Tibial nerve (tissue), 4 donors: ENCODE measurements at places on chromosomes 12 and 14. TPM values are rescaled to one million over a fixed set of nuclear protein-coding genes. Genes with fewer than 3 reads are reported as not detected.

Gene DIO2
- total RNA-seq = 2.6 TPM

Gene POMT2
- total RNA-seq = 31.0 TPM

Gene TMEM233
- total RNA-seq = 0.22 TPM

Gene MMP19
- total RNA-seq = 3.1 TPM

Gene KHNYN
- total RNA-seq = 85.2 TPM

Gene NOS1
- 32.4 TPM for total RNA-seq

Gene SLC38A4
- total RNA-seq = not detected

Gene PZP
- total RNA-seq = not detected

Gene SIX4
- total RNA-seq = 5.4 TPM

Gene ADGRD1
- total RNA-seq = 139 TPM

Gene VRTN
- total RNA-seq = not detected

Gene KRT79
- 3.9 TPM for total RNA-seq

Gene ST8SIA1
- total RNA-seq = 0.63 TPM

Gene SETD3
- 118 TPM for total RNA-seq

Gene CLEC1B
- not detected for total RNA-seq

Gene CD9
- total RNA-seq = 311 TPM

Gene TMEM229B
- not detected for total RNA-seq

Gene FBRSL1
- 31.5 TPM for total RNA-seq

Gene HOXC4
- total RNA-seq = 2.9 TPM

Gene RARG
- total RNA-seq = 32.3 TPM

Gene SOCS4
- total RNA-seq = 13.3 TPM

Gene TMEM260
- 36.5 TPM for total RNA-seq

Gene OTUB2
- total RNA-seq = 0.21 TPM

Gene SPRYD4
- 3.0 TPM for total RNA-seq

Gene C14orf39
- 0.30 TPM for total RNA-seq

Gene KRT82
- not detected for total RNA-seq

Gene HCAR1
- total RNA-seq = 1.3 TPM

Gene MYO1A
- total RNA-seq = 0.59 TPM

Gene STXBP6
- total RNA-seq = 12.6 TPM

Gene NID2
- 81.8 TPM for total RNA-seq

Gene PAWR
- total RNA-seq = 56.3 TPM

Gene INHBC
- total RNA-seq = not detected

Gene RD3L
- total RNA-seq = not detected

Gene ARG2
- total RNA-seq = 3.3 TPM

Gene CD4
- 12.6 TPM for total RNA-seq
